Activated T-helper 1 cell treated with Interleukin-2 at 50 U/mL for 16 hours (primary cell): ENCODE measurements at places on chromosomes 5 and 9.
A peak's percentile ranks its signal among the peaks of the same experiment; 100 is the strongest.

GRCh38 chr5:106408570-106408969 lies 1262.2 kb downstream of the EFNA5 start:
- DNase-seq = no peak

GRCh38 chr5:73591698-73592501 lies 26.4 kb downstream of the UTP15 start:
- DNase-seq = no peak

- DNase-seq = no peak
Measured at GRCh38 chr9:38294220-38294960, 98.1 kb upstream of the ALDH1B1 start.

DNA sequence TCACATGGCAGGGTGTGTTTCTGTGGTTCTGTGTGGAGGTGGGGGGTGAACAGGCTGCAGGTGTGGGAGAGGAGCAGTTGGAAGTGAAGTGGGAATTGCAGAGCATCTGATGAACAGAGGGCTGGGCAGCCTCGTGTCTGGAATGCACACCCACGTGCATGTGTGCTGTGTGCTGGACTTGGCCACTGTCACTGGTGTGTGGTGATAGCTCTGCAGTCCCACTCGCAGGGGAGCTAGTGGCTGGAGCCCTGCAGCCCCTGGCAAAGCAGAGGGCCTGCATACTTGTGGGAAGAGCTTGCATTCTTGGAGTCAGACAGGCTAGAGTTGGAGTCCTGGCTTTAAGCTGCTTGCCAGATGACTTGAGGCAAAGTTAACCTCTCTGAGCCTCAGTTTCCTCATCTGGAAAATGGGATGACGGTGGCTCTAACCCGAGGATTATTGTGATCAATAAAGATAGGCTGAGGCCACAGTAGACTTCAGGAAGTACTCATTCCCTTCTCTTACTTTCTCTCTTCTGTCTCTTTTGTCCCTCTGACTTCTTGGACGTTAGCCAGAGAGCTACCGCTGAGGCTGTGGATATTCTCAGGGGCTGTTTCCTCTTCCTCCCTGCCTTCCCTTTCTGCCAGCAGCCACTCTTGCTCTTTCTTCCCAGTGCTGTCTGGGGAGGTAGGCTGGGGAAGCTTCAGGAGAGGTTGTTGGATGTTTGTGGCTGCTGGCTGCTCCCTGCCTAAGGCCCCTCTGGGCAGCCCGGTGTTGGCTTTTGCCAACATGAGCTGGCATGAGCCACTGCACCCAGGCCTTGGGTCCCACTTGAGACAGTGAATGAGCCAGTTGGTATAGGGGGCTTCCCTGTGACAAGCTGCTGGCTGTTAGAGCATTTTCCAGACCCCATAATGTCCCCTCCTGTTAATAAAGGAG lies 18.3 kb downstream of the PSAT1 start:
- DNase-seq = no peak

DNA sequence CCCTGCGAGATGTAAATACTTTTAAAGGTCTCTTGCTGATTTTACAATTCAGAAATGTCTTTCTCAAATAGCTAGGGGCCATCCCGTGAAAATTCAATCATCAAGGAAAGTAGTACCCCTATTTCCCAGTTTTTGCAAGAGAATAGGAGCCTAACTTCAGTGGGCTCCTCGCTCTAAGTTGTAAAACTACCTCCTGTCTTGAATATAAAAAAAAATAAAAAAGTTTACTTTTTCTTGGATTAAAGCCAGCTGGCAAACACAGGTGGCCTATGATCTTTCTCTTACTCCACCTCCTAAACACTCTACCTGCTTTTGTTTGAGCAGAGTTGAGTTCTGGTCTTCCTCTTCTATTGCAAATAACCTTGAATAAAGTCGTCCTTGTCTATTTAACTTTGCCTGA lies 79.4 kb downstream of the SLCO4C1 start:
- DNase-seq = no peak

DNA sequence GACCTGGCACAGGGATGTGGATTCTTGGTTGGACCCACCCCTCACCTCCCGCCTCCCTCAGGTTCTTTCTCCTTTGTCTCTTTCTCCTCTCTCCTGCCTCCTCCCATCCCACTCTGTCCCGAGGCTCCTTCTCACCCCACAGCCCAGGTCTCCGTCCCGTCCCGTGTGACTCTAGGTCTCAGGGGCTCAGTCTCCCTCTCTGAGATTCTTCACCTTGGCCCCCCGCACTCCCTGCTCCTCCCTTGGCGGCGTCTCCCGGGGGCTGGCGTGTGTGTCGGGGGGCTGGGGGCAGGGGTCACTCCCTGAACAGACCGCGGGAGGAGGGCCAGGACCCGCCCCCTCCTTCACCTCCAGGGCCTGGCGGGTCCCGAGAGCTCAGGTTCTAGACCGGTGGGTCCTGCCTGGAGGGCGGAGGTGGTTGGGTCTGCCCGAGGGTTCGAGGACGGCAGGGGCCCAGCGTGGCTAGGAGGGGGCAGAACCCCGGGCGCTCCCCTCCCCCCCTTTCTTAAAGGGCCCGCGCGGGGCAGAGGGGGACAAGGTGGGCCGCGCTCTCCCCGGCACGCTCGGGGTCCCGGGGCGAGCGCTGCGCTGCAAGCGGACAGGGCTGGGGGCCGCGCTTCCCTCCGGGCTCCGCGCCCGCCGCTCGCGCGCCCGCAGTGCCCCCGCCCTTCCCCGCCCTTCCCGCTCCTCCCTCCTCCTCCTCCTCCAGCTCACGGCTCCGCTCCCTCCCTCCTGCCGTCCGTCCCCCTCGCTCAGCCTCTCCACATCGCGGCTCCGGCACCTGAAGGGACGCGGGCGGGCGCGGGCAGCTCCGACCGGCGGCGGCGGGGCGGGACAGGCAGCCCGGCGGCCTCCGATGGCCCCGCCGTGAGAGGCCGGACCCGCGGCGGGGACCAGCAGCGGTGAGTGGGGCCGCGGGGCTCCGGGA lies at the start of gene PSD2:
Gene PSD2 (plus strand): TSS at position 735 of the 928 bp plus-strand sequence. CDS start 13,633 bp downstream, outside the sequence.
- DNase-seq = no peak

GRCh38 chr5:15386122-15386521 lies 113.9 kb upstream of the FBXL7 start:
- no peak for DNase-seq

GRCh38 chr5:139708434-139708861 lies 60.3 kb downstream of the CXXC5 start:
- DNase-seq = no peak

- no peak for DNase-seq
Measured at GRCh38 chr9:34896112-34896511, 62.0 kb upstream of the PHF24 start.

GRCh38 chr9:133147412-133148198 lies 16.1 kb downstream of the GBGT1 start:
- peak; percentile 68 for DNase-seq
